ENCODE measurements at places on chromosomes 6 and 20.

GRCh38 chr6:45608252-45608913, 230.6 kb upstream of the SUPT3H start:
- DNase-seq: no peak

DNA sequence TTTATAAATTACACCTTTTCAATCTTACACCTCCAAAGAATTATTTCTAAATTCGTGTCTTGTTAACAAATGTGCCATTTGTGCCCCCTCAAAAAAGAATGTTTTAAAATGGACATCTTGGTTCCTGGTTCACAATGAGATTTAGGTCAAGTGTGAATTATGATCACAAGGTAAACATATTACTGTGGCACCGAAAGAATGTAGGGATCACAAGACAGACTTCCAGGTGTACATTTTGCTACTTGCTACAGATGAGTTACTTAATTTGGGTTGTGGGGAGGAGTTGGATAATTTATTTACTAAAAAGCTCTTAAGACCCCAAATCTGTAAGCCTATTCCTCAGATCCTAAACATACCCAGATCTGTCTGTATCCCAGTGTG, 25.0 kb upstream of the ADTRP start:
- DNase-seq: no peak

DNA sequence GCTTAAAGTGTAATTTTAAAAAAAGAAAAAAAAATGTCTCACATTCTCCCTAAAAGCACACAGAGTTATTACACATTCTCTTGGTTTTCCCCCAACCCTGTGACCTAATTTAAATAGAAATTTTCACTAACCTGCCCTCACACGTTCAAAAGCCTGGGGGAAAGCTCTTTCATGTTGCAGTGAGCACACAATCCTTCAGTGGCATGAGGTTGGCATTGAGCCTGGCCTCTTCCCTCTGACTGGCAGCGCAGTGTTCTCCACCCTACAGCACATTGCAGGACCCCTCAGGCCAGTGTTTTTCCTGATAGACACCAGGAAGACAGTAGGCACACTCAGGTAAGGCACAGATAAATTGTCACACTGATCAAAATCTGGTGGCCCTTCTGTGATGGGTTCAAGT, 34.1 kb downstream of the TNFRSF21 start:
- DNase-seq: no peak

GRCh38 chr20:33411711-33412483, 10.6 kb upstream of the CDK5RAP1 start:
- DNase-seq: no peak

- no peak for DNase-seq
Measured at GRCh38 chr20:17940224-17940971, 28.2 kb downstream of the SNX5 start.

DNA sequence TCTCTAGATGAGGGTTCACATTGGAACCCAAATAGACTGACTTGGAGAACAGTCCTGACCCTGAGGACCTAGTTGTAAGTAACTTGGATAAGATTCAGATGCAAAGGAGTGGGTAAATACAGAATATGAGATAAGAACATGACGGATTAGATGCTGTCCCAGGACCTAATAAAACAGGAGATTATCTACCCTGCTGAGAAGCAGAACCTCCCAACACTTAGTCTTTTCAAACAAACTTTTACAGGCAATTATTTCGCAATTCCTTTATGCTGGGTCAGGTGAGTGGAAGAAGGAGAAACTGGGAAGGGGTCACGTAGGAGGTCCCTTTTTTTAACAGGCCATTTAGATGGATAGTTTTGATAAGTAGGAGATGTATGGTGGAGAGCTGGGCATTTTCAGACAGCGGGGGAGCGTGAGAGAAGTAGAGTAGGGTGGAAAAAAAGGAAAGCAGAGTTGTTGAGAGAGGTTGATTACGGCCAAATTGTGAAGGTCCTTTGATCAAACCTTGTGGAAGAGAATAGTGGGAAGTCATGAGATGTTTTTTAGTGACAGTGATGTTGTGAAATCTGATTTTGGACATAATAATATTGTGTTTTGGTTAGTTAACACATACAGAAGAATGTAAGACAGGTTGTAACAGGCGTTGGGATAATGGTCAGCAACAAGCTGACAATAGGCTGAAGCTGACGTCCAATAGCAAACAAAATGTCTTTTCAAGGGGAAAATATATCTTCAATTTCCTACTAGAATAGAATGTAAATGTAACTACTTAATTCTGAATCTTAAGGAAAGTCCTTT, 32.8 kb downstream of the FAM83B start:
- no peak for DNase-seq

- no peak for DNase-seq
Measured at GRCh38 chr6:167244991-167245390, 46.1 kb upstream of the UNC93A start.

DNA sequence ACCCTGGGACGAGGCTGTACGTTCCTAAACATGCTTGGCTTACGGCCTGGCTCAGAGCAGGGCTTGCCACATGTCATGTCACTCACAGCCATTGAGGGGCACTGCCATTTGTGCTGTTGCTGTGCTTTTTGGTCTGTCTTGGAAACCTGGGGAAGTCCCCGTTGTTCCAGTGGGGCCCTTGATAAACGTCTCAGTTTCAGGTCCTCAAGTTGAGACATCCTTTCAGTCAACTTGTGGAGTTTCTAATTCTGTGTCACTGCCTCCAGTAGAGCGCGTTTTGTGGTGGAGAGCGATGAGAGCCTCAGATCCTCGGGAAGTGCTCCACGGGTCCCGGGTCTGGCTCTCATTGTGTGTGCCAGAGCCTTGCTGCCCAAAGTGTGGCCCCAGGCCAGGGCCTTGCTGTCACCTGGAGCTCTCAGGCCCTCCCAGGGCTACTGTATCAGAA, 43.0 kb upstream of the CCR6 start:
- no peak for DNase-seq

GRCh38 chr6:108565893-108566292, 5.2 kb downstream of the FOXO3 start:
- DNase-seq: no peak

GRCh38 chr20:49228676-49229075, 9.5 kb downstream of the DDX27 start:
- DNase-seq: no peak

GRCh38 chr6:126701676-126702560, 362.0 kb downstream of the CENPW start:
- DNase-seq: no peak

DNA sequence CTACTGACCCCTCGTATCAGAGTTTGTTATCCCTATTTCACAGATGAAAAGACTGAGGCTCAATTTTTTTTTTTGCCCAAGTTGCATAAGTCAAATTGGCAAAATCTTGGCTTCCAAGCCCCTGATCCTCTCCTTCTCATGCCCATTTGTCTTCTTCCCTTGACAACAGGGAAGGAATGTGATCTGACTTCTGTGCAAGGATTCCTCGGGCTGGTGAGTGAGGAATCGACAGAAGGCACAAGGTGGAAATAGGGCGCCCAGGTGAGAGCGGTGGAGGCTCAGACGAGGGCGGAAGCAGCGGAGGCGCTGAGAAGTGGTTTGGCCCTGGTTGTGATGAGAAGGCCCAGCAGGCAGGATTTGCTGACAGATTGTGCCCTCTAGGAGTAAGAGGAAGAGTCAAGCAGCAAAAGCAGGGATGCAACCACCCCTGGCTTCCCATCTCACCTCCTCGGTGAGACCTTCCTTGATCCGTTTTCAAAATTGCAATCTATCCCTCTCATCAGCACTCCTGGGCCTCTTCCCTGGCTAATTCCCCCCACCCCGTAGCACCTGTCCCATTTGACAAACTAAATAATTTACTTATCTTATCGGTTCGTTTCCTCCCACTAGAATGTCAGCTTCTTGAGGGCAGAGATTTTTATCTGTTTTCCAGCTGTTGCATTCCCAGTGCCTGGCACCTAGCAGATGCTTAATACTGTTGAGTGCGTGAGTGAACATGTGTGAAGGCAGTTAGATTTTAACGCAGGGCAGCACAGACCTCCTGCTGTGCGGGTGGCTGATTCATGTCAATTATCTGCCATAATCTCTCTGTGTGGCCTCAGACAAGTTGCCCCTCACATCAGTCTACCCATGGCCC, 3.7 kb upstream of the SIRPA start:
- no peak for DNase-seq

DNA sequence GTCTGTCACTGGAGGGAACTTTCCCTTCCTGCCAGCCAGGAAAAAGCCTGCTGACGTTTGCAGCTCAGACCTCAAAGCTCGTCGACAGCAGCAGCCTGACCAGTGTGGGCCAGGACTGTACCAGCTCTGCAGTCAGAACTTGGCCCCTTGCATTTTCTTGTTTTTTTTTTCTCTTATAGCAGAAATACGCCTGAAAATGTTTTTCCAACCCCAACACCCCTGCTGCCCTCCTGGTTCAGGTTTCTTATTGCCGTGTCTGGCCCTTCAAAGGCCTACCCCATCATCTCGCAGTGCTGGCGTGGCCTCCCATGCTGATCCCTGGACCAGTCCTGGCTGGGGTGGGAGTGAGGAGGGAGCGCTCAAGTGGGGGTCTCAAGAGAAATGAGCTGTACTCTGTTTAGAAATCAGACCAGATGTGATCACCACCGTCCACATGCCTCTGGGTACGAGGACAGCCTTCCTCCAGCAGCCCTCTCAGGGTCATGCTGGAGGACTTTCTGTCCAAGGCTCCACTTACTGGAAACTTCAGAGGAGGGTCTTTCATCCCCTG, 169.0 kb downstream of the FOXC1 start:
- DNase-seq: no peak

- DNase-seq: no peak
Measured at GRCh38 chr6:136166815-136167214, 83.3 kb downstream of the MTFR2 start.

DNA sequence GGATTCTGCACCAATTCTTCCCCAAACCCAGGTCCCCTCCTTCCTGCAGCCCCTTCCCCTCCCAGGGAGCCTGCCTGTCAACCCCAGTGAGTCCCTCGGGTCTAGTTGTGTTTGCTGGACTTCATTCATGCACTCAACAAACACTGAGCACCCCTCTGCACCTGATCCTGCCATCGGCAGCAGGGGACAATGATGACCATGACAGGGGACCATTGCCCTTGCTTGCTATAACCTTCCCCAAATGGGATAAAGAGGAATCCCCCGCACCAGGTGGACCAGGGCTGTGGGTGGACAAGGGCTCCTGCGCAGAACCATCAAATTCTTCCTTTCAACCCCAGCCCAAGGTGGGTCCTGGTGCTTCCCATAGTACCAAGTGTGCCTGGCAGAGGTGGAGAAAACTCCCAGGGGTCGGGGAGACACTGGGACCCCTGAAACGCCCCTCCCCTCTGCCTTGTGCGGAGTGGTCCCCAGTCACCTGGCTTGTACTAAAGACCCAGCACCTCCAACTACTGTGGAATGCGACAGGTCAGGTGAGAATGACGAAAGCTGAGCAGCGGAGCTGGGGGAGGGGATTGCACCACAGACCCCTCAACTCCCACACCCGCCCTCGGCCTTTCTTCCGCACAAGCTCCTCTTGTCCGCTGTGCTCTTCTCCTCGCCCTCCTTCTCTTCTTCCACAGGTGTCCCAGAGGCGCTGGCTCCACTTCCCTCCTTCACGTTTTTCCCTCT, 119.9 kb upstream of the ZNF217 start:
- no peak for DNase-seq

DNA sequence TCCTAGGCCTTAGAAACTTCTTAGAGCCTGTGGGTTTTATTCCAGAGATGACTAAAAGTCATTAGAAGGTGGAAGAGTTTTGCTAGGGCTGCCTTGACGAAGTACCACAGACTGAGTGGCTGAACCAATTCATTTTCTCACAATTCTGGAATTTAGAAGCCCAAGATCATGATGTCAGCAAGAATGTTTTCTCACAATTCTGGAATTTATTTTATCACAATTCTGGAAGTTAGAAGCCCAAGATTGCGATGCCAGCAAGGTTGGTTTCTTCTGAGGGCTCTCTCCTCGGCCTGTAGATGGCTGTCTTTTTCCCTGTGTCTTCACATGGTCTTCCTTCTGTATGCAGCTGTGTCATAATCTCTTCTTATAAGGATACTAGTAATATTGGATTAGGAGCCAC, 672.9 kb upstream of the MARCKS start:
- no peak for DNase-seq

GRCh38 chr6:107062691-107063090, 34.7 kb downstream of the MTRES1 start:
- no peak for DNase-seq

GRCh38 chr20:49935746-49936152, 448 bp upstream of the RNF114 start:
- DNase-seq: no peak

GRCh38 chr6:75691012-75691411, 58.0 kb upstream of the MYO6 start:
- no peak for DNase-seq

DNA sequence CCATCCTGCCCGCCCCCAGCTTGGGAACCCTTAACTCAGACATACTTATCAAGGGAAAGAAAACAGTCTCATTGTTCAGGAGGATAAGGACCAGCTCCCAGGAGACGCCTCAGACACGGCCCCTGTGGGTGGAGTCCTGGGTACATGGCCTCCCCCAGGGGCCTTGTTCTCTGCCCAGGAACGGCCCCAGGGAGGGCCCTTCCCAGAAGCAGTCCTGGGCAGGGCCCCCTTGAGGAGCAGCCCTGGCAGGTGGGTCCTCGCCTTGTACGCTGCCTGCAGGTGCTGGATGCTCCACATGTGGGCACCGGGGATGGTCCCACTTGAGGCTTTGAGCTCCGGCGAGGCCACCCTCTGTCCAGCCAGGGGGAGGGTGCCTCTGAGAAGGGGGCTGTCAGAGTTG, 4.5 kb upstream of the GATA5 start:
- no peak for DNase-seq

GRCh38 chr6:151154418-151154817, 85.3 kb upstream of the AKAP12 start:
- no peak for DNase-seq

Data from central memory CD8-positive, alpha-beta T cell (primary cell).